HT-29 (cell line): ENCODE measurements at places on chromosomes 11 and 22. TPM values are rescaled to one million over a fixed set of nuclear protein-coding genes. Genes with fewer than 3 reads are reported as not detected.

The ZP1 gene
- total RNA-seq: not detected in 2 replicates

The HTR3A gene
- total RNA-seq: not detected in 2 replicates

The OR52E8 gene
- total RNA-seq: not detected in 2 replicates

The CRYBA4 gene
- not detected in 2 replicates for total RNA-seq

The OR5B21 gene
- not detected in 2 replicates for total RNA-seq

The OR2D2 gene
- total RNA-seq: 0.37 TPM in 1 of 2 replicates, not detected in the other

The FOLR1 gene
- total RNA-seq: 6.1 and 6.2 TPM in 2 replicates

The ALX4 gene
- not detected in 2 replicates for total RNA-seq

The PDGFD gene
- total RNA-seq: not detected in 2 replicates
